Activated CD4-positive, alpha-beta T cell treated with anti-CD3 and anti-CD28 coated beads, Interleukin-2, amount 10 ng/mL, durations not matched to agents 7 days and 5 days (primary cell): ENCODE measurements at places on chromosomes 2 and 18.

DNA sequence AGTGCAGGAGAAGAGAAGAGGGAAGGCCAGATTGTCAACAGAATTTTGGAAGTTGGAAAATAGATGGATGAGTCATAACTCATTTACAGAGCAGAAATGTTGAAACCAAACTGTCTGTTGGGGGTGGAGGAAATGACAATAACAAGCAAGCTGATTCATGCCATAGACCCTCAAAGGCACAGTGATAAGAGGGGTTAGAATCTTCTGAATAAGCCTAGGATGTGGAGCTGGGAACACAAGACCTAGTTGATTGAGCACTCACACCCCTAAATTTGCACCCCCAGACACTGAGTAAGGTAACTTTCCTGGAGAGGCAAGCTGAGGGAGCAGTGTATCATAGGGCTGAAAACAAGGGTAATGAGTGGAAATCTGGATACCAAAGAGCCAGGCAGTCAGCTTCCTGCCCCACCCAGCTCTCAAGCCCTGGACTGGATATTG is 141.4 kb downstream of the SCG2 start:
- no peak overlapping the region for H3K27ac ChIP-seq
- no peak overlapping the region for H3K4me3 ChIP-seq
- H3K36me3 ChIP-seq: no peaks in the 10 kb centered on the region

GRCh38 chr2:132979339-132980093 is 309.5 kb upstream of the LYPD1 start:
- H3K36me3 ChIP-seq: no peaks in the 10 kb centered on the region
- H3K4me3 ChIP-seq: no peak overlapping the region
- no peaks in the 10 kb centered on the region for H3K27me3 ChIP-seq
- no peak for DNase-seq
- H3K4me1 ChIP-seq: no peaks in the 10 kb centered on the region

DNA sequence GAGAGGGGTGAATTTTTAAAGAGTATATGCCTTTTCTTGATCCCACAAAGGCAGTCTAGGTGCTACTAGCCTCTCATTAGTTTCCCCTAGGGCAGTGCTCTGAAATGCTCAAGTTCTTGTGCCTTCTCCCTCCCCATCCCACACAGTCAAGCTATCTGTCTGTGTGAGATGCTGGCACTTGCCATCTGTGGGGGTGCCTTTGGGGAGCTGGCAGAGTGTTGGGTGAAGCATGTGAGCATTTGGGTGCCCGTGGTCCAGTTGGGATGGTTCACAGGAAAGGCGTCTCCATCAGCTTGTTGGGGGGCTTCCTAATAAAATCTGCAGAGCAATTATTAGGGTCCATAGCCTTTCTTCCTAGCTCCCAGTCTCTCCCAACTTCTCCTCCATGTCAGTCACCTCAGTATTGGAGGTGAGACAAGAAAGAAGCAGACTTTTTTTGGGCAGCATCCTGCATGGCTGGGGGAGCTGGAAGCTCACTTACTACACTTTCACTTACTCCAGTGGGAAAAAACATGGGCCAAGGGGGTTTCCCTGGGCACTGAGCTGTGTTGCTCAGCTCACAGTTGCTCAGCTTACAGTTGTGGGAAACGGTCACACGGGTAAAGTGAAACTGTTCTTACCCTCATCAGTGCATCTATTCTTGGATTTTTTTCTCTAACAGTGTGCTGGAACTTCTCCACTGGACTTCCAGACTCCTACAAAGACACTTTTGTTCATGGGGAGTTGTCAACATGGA is 29.3 kb downstream of the COLEC11 start:
- no peak for DNase-seq
- no peak overlapping the region for H3K27ac ChIP-seq
- no peaks in the 10 kb centered on the region for H3K4me1 ChIP-seq
- no peaks in the 10 kb centered on the region for H3K36me3 ChIP-seq
- peaks cover 6% of the 10 kb centered on the region for H3K27me3 ChIP-seq
- H3K4me3 ChIP-seq: no peak overlapping the region

- peaks cover 7% of the 10 kb centered on the region for H3K4me1 ChIP-seq
- peaks cover 12% of the 10 kb centered on the region for H3K27me3 ChIP-seq
- no peaks in the 10 kb centered on the region for H3K36me3 ChIP-seq
- no peak overlapping the region for H3K27ac ChIP-seq
- no peak for DNase-seq
Observed at GRCh38 chr2:98408155-98408554, 36.5 kb upstream of the INPP4A start.

GRCh38 chr2:96389736-96390135 is 54.2 kb downstream of the NCAPH start:
- no peak overlapping the region for H3K4me3 ChIP-seq
- H3K27me3 ChIP-seq: peaks cover 2% of the 10 kb centered on the region
- no peak for DNase-seq
- no peaks in the 10 kb centered on the region for H3K36me3 ChIP-seq
- peaks cover 9% of the 10 kb centered on the region for H3K4me1 ChIP-seq
- no peak overlapping the region for H3K27ac ChIP-seq
